Central memory CD4-positive, alpha-beta T cell (primary cell): ENCODE measurements at places on chromosomes 2 and 18.
A peak's percentile ranks its signal among the peaks of the same experiment; 100 is the strongest.

GRCh38 chr2:193141-193671, 70.6 kb downstream of the SH3YL1 start:
- peak; percentile 8 for DNase-seq

- no peak for DNase-seq
Measured at GRCh38 chr2:240585681-240586197, 795 bp upstream of the CAPN10 start.

- DNase-seq = no peak
Measured at GRCh38 chr2:130778781-130779180, 23.4 kb downstream of the AMER3 start.

DNA sequence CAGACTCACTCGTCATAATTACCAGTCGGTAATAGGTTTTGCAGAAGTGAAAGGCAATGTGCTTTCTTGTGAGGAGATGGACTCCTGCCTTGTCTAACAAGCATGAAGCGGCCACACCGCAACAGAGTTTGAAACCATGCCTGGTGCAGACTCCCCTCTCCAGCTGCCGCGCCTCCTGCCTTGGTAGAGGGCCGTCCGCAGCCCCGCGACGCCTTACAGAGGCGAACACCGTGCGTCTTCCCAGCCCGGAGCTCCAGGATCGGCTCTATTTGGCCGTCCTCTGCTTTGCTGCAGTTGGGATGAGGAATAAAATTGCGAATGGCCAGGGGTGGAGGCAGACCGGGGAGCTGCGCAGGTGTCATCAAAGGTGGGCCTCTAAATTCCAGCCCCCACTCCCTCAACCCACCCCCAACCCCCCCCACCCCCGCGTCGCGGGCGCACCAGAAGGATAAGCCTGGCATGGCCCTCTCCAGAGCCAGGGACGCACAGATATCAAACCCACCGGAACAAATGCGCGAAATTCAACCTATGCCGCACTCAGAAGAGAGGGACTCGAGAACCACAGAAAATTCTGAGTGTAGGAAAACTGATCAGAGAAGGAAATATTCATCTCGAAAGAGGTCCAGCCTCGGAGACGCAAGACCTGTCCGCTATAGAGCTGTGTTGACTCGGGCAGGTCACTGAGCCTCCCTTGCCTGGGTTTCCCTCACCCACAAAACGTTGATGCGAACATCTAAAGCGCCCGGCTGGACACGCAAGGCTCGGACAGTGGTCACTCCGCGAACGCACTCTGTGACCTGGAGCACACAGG, 1.1 kb downstream of the TRABD2A start:
- no peak for DNase-seq

DNA sequence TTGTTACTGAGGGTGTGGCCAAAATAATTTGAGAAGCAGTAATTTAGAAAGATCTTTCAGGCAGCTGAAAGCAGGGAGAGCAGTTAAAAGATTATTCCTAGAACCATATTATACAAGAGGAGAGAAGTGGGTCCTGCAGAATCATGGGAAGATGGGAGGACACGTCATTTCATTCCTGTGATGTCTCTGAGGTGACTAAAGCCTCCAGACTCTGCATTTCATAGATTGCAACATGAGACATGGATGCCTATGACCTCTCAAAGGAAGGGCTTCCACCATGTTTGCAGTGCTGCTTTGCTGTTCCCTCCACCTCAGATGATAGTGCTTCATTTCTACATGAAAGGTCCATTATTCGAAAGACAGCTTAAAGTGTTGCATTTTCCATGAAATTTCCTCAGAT, 788.4 kb downstream of the TSN start:
- DNase-seq = no peak

DNA sequence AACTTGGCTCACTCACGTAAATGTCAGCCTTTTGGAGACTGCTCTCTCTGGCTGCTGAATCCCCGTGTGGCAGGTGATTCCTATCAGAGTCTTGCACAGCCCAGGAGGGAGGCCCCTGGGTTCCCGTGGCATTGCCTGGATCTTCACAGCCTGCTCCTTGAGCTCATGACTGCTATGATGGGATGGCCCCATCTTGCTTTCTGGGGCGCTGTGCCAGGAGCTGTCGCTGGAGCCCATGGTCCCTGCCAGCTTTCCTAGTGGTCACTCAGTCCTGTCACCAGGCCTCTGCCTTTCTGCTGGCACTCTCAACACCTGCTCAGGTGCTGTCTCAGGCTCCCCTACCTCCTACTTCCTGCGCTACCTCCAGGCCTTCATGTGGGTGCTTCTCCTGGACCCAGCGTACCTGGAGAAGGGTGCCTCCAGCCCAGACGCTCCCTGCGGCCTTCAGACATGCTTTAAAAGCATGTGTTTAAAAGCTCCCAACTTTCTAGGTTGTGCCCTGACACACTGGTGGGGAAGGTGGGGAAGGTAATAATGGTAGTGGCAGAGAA, 110.1 kb downstream of the MCFD2 start:
- no peak for DNase-seq

GRCh38 chr18:38167623-38168022, 602.0 kb upstream of the CELF4 start:
- no peak for DNase-seq

DNA sequence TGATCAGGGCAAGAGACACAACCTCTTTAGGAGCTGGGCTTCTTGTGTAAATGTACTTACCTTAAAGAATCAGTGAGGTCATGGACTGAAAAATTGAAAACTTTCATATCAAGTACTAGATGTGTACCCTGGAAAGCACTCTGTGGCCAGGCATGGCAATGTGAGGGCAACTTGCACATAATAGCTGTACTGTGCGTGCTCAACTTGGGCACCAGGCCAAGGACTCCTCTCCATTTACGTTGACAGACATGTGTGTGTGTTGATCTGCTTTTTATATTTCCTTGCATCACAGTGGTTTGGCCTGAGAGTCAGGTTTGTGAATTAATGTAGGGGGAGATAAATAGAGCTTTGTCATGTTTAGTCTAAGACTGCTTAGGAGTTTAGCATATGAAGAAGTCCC, 669.5 kb upstream of the REG3G start:
- no peak for DNase-seq

GRCh38 chr18:12394428-12394827, 13.3 kb upstream of the PRELID3A start:
- no peak for DNase-seq

DNA sequence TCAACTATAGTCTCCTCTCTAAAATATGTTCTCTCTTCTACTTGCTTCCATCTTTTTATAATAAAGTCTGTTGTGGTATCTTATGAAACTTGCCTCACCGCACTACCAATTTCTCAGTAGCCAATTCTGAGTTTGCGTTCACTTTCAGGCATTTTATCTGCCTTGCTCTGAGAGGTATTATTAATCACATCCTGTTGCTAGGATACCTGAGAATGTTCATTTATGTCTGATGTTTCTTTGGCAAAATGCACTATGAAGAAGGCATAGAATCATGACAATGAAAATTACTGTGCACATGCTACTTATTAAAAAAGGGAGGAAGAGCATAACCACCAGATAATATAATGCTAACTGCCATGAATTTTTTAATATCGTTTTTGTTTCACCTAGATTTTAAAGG, 130.2 kb downstream of the CHST9 start:
- DNase-seq = no peak

DNA sequence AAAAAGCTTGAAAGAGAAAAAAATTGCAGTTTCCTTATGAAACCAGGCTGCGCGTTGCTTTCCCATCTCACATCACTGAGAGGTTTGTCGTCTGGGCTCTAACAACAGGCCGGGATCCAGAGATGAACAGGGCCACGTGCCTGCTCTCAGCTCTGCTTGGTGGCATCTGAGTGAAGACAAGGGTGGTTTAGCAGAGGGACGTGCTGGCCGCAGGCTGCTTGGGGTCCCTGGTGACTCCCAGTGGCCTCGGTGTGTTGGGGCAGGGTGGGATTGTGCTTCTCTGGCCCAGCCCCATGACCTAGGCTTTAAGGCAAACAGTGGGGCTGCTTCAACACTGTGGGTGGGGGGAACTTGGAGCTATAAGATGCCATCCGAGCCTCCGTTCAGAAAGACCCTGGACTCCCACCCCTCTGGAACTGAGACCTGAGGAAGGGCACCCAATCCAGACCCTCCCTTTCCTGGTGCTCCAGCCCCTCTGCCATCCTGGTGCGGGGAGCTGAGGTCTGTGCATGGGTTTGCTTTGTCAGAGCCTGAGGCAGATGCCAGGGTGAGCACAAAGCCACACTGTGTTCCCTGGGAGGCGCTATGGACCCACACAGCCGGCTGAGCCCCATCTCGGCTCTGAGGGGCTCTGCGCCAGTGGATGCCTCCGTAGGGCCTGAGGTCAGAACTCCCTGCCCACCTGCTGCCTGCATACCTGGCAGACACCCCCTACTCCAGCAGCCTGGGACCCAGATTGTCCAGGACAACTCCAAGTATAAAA, 18.4 kb upstream of the HPCAL1 start:
- no peak for DNase-seq

GRCh38 chr18:5462227-5462626, 81.6 kb downstream of the EPB41L3 start:
- DNase-seq = no peak

GRCh38 chr2:15364561-15364960, 196.6 kb downstream of the NBAS start:
- no peak for DNase-seq

- DNase-seq = no peak
Measured at GRCh38 chr2:187405921-187406320, 42.1 kb downstream of the CALCRL start.

GRCh38 chr18:36533446-36534153, 236.1 kb downstream of the FHOD3 start:
- DNase-seq = no peak

GRCh38 chr18:45416168-45416567, 199.1 kb upstream of the SLC14A2 start:
- no peak for DNase-seq

DNA sequence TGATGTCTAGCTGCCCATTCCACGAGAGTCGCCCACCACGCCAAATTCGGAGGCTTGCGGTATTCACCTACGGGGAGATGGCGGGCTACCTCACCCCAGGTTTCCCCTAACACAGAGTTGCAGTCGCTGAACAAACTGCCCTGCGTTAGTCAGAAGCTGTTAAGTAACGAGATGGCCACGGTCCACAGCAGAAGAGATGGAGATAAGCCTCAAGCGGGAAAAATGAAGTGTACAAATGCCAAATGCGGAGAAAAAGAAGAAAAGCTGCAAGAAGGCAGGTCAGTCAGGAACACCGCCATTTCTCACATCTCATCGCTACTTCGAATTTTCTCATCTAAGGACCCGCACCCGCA, 425 bp downstream of the ASB3 start:
- DNase-seq = peak; percentile 32

DNA sequence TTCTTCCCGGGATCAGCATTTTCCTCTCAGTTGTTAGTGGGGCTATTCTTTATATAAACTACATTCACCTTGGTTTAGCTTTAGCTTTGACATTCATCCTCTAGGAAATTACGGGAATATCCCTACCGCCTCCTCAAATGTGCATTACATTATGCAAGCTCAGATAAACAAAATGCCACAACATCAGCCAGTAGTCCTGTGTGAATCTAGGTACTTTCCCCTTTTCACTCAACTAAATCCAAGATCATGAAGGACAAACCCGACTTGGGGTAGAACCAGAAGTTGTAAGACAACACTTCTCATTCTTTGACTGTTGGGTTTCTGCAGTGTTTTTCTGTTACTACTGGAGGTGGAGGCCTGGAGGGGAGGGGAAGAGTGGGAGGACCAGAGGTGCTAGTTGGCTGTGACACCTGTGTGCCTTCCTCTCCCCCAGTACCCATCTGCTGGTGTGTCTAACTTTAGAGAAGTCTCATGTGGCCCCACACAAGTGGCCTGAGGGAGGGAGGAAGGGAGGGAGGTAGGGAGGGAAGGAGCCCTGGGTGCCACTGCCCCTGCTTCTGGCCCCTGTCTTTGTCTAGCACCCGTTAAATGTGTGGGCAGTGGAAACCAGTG, 84.8 kb upstream of the BCL2L11 start:
- DNase-seq = no peak

DNA sequence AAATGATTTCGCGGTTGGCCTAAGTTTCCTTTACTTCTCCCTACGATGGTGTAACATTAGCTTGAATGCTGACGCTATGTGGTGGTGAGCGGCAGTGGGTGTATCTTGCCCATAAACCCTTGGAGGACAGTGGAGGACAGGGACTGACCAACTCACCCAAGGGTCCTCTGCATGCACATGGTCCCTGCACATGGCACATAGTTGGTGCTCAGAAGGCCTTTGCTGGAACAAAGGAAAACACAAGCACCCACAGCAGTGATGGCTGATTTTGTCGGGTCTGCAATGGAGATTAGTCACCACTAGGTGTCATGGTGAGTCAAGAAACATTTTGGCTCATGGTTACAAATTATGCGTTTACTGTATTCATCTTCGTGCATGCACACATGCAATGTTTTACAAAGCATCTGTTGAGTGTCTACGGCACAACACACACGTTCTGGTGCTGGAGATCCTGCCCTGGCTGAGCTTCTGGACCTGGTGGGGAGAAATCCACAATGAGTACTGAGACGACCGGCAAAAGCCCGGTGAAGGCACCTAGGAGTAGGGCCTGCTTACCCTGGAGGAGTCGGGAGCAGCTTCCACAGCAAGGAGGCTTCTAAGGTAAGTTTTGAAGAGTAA, 44.0 kb downstream of the PDCL3 start:
- peak; percentile 26 for DNase-seq

- no peak for DNase-seq
Measured at GRCh38 chr2:43478412-43479086, 117.3 kb downstream of the THADA start.

GRCh38 chr2:71897137-71897480, 250.6 kb downstream of the CYP26B1 start:
- no peak for DNase-seq

DNA sequence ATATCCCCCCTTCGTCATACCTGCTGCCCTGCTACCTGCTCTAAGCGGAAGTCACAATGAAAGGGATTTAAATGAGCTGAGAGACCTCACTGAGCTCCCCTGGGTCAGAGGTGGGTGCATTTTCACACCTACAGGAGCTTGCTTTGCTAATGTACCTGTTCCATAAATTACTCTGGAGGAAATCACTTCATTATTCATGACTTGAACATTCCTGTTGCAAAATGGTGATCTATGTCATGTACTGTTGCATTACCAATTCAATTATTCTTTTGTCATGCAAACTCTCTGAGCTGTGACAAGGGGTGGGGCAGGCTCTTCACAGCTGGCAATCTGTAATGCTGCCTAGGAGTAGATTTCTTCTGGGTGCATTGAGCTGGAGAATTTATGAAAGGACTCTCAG, 761.3 kb downstream of the TSN start:
- no peak for DNase-seq

GRCh38 chr2:8437228-8437948, 244.5 kb upstream of the ID2 start:
- no peak for DNase-seq

- DNase-seq = no peak
Measured at GRCh38 chr2:9191041-9191481, 15.6 kb upstream of the ASAP2 start.

- no peak for DNase-seq
Measured at GRCh38 chr2:195037045-195037444, 620.0 kb upstream of the SLC39A10 start.

DNA sequence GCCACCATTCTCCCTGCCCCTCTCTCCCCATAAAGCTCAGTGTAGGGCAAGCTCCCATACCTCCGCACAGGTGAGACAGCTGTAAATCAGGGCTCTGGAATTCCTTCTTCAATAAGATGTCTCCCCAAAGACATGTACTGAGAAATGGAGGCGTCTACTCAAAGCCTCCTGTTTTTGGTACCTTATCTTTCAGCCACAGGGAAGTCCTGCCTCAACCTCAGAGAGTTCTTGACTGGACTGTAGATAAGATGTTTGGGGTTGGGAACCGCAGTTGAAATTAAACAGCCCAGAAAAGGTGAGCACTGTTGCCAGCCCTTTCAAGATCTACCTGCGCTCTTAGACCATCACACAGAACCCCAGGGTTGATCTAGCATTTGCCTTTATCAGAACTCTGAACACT, 1.4 kb upstream of the GALNT14 start:
- no peak for DNase-seq

- no peak for DNase-seq
Measured at GRCh38 chr2:217993817-217994463, 8.9 kb downstream of the TNS1 start.
